ENCODE measurements at places on chromosomes 1 and 21.

GRCh38 chr1:236540813-236541465 lies 17.2 kb downstream of the LGALS8 start:
- no peak for DNase-seq

- no peak for DNase-seq
Measured at GRCh38 chr1:87400813-87401212, 72.1 kb downstream of the LMO4 start.

DNA sequence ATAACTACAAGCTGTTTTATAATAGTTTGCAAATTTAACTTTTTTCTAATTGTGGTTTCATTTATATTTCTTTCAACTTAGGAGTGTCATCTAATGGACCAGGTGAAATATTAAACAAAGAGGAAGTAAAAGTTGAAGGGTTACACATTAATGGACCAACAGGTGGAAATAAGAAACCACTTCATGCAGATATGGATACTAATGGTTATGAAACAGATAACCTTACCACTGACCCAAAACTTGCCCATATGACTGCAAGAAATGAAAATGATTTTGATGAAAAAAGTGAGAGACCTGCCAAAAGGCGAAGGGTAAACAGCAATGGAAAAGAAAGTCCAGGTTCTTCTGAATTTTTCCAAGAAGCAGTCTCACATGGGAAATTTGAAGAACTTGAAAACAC lies 59.7 kb downstream of the MIER1 start:
- DNase-seq = no peak

- DNase-seq = no peak
Measured at GRCh38 chr1:230684146-230684545, 29.8 kb downstream of the AGT start.

GRCh38 chr1:90193116-90193515 lies 198.2 kb downstream of the ZNF326 start:
- no peak for DNase-seq

- no peak for DNase-seq
Measured at GRCh38 chr1:17995480-17995879, 112.1 kb upstream of the IGSF21 start.

DNA sequence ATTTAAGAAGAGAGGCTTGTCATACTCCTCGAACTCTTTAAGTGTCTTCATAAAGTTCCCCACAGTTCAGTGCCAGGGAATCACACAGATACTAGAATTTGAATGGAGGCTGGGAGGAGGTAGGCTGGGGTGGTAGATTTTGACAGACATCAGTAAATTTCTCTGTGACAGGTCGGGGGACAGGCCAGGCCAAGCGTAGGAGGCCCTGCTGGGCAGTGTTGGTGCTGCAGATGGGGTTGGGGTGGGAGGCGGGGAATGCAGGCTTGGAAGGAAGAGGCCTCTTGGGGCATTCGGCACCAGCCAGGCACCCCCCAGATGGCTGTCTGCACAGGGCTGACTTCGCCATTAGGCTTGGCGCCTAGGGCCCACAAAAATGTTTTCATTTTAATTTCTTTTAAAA lies 84.0 kb downstream of the MAN1C1 start:
- no peak for DNase-seq

DNA sequence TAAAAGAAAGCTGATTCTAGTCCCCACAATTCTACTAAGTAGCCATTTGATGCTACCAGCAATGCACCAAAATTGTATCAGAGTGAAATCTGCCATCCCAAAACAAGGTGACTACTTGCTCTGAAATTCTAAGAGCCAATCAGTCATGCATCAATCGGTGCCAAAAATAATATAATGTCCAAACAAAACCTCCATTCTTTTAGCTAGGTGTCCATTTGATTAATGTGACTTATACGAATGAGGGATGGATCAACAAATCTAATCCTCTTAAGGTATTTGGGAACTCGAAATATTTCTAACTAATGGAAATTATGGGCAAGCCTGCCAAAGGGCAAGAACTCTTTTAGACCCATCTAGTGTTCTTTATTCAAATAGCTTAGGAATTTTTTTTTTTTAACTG lies 66.4 kb upstream of the NEK2 start:
- no peak for DNase-seq

DNA sequence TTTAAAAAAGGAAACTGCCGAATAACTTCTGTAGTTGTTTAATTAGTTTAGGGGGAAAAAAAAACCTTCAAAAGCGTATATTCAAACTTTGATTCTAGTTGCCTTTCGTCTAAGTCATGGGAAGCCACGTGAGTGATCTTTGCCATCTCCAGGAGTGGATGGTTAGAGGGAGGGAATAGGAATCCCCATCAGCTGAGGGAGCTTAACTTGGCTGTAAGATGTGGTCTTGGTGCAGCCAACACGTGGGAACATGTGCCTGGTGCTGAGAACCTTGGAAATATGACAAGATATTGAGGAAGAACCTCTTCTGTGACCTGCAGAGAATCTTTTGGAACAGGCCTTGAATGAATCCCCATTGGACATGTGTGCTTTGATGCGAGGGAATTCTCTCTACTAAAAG lies 1.7 kb downstream of the BACE2 start:
- DNase-seq = no peak

- no peak for DNase-seq
Measured at GRCh38 chr1:205064301-205064700, 20.0 kb downstream of the TMEM81 start.

GRCh38 chr1:190762325-190762724 lies 284.7 kb upstream of the BRINP3 start:
- DNase-seq = no peak

- no peak for DNase-seq
Measured at GRCh38 chr21:16370186-16370585, 640.4 kb downstream of the USP25 start.

GRCh38 chr21:21159253-21159899 lies 161.2 kb downstream of the NCAM2 start:
- DNase-seq = no peak

GRCh38 chr1:14486401-14487201 lies 111.9 kb upstream of the KAZN start:
- peak; percentile 99 for DNase-seq

- no peak for DNase-seq
Measured at GRCh38 chr1:932776-933602, 9.3 kb downstream of the SAMD11 start.

GRCh38 chr1:209045331-209046057 lies 538.0 kb upstream of the CAMK1G start:
- no peak for DNase-seq

GRCh38 chr1:160209321-160210046 lies 4.3 kb downstream of the PEA15 start:
- DNase-seq = no peak

DNA sequence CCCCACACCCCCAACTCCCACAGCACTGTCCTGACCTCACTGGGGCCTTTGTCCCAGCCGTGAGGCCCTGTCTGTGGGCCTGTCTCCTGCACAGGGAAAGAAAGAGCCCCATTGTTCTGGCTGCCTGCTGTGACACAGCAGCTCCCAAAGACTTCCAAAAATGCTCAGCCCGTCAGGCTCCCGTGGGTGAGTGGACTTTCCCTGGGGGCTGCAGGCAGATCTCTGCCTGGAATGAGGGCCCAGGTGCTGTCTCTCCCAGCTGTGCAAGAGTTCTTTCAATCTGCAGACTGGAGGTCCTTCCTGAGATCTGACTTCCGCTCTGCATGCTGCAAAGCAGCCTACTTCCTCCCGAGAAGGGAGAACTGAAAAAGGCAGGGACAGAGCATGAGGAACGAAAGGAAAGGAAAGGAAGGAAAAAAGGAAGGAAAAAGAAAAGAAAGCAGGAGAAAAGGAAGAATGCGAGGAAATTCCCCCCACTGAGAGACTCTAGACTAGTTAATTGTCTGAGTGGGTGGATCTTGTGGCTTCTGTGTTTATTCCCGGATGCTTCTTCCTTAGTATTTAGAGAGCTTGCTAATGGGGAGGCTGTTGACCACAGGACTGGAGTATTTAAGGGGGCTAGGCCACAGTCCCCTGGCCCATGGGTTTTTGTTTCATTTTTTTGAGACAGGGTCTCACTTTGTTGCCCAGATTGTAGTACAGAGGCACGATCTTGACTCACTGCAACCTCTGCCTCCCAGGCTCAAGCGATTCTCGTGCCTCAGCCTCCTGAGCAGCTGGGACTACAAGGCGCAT lies 15.0 kb downstream of the NES start:
- DNase-seq = no peak

DNA sequence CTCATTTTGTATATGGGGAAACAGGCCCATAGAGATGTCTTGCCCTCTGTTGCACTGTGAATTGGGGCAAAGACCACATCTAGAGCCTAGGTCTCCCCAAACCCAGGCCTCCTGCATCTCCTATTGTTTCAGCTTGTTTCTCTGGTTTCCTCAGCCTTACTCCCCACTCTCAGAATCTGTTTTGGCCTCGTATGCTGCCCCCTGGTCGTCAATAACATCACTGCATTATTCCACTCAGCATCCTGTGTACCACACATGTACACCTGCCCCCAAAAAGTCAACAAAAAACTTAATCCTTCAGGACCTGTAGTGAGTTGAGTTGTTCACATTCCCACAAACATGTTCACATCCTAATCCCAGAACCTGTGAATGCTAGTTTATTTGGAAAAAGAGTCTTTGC lies 184.8 kb downstream of the BRINP2 start:
- DNase-seq = peak; percentile 22

DNA sequence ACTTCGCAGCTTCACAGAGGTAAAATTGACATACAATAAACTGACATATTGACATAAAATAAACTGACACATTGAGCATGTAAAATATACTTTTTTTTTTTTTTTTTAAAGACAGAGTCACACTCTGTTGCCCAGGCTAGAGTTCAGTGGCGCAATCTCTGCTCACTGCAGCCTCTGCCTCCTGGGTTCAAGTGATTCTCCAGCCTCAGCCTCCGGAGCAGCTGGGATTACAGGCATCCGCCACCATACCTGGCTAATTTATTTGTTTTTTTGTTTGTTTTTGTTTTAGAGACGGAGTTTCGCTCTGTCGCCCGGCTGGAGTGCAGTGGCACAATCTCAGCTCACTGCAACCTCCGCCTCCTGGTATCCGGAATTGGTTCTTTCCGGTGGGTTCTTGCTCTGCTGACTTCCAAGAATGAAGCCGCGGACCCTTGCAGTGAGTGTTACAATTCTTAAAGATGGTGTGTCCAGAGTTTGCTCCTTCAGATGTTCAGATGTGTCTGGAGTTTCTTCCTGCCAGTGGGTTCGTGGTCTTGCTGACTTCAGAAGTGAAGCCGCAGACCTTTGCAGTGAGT lies 48.4 kb upstream of the CLIC4 start:
- DNase-seq = no peak

DNA sequence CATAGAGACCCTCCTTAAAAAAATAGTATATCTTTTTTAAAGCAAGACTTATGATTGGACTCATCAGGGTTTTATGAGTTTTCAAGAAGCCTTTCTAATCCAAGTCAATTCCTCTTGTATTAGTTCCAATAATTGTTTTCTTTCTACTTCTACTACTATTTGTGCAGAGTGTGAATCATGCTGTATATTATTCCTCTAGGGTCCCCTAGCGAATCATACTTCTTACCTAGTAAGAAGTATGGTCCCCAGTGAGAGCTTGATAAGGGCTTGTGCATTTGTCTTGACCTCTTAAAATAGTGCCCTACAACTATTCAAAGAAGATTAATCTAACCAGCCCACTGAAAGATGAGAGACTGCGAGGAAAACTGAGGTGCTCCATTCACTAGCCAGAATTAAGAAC lies 715.7 kb upstream of the ZP4 start:
- no peak for DNase-seq

DNA sequence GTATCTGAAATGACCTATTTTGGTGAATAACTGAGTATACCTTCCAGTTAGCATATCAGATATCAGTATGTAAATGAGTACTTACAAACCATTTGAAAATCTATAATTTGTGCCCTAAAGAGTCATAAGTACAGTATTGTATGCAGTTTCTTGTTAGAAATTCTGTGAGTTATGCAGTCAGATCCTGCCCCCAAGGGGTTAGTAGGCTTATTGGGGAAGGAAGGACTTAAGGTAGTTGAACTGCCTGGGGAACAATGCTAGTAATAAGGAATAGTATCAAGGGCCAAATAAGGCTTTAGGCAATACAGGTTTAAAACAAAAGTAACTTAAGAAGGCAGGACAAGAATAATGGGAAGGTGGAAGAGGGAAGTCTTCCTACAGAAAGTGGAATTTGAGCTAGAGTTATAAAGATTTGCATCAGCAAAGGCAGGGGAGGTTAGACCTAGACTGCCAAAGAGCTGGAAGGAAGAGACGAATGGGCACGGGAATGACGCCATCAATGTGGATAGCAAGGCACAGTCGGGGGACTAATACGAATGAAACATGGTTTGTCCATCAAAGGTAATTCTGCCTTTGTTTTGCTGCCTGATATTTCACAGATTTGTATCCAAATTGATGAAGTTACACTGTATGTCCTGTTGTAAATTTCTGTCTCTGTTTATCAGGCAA lies 182.9 kb upstream of the DPYD start:
- no peak for DNase-seq

- no peak for DNase-seq
Measured at GRCh38 chr1:234841710-234842231, 231.8 kb upstream of the IRF2BP2 start.

- DNase-seq = no peak
Measured at GRCh38 chr1:63407002-63407401, 39.6 kb downstream of the ALG6 start.

DNA sequence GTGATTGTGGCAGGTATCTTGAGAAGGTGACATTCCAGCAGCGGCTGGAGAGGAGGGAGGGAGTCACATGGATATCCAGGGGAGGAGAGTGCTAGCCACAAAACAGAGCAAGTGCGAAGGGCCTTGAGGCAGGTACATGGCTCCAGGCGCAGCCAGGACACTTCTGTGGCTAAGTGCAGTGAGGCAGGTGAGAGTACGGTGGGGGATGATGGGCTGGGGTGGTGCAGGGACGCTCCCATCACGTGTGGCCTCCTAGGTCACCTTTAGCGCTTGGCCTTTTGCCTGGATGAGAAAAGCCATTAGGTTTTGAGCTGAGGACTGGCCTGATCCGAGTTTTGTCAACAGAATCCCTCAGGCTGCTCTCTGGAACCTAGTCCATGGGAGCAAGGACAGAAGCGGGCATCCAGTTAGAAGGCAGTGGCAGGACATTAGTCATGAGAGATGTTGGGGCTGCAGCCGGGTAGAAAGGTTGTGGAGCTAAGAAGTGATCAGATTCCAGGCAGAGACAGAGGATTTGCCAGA lies 31.6 kb downstream of the SMYD2 start:
- DNase-seq = no peak

DNA sequence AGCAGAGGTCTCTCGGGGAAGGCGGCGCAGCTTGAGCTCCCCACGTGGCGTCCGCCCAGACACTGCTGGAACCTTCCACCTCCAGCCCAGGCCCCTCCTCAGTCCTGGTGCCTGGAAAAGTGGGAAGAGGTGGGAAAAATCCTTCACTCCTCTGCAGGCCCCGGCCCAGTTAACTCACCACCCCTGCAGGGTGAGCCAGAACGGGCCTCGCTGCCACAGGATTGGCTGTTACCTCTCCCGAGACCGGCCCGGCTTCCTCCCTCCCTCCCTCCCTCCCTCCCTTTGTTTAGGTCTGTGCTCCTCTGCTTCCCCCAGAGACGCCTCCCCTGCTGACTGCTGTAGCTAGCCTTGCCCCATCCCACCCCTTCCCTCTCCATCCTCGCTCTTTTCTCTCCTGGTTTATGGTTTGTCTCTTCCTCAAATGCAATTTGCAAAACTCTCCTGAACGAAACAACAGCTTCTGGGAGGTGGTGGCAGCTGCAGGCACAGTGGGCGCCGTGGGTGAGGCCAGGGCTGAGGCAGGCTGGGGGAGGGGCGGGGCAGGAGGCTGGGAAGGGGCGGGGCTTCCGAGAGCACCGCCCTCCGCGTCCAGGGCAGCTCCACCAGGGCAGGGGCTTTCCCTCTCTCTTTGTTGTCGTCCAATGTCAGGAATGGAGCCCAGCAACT lies 6.5 kb downstream of the CAPN9 start:
- no peak for DNase-seq

- DNase-seq = no peak
Measured at GRCh38 chr1:214318956-214319736, 38.2 kb downstream of the SMYD2 start.
